ENCODE measurements at places on chromosomes 1 and 21.

DNA sequence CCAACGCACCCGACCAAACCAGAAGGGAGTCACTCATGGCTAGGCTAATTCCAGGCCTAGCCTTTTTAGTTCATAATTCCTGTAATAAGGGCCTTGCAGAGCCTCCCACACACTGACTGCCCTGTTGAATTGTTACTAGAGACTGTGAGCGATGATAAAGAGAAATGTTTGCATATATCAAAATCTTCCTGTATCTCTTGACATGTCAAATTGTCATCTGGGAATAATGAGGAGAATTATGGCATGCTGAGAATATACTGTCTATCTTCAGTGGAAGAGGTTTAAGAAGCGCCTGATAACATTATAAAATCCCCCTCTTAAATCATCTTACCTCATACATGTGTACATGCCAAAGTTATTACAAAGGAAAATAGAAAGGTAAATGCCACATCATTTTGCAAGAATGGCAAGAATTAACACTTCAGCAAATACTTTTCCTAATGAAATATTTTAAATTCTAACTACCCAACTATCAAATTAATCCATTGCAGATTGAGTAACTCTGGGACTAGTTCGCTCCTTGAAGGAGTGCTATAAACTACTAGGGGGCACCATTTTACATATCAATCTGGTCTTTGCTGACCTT is 144.1 kb downstream of the CENPF start:
- DNase-seq = no peak

DNA sequence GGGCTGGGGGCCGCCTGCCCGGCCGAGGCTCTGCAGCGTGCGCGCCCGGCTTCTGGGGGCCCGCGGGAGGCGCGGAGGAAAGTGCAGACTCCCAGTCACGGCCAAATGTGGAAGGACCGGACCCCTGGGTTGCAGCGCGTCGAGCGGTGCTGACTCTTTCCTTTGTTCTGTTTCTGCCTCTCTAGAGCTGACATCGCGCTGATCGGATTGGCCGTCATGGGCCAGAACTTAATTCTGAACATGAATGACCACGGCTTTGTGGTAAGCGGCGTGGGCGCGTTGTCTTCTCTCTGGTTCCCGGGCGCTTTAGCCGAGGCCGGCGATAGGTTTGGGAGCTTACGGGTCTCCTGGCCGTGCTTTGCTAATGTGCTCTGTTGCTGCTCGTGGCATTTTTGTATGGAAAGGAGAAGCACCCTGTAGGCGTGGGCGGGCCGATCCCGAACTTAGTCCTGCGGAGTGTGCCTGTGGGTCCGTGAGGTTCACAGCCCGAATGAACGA is 629 bp downstream of the PGD start:
- no peak for DNase-seq

- DNase-seq = no peak
Measured at GRCh38 chr1:2067393-2067792, 17.2 kb downstream of the PRKCZ start.

GRCh38 chr1:68188644-68189340 is 43.5 kb downstream of the WLS start:
- DNase-seq = no peak

- DNase-seq = no peak
Measured at GRCh38 chr1:26961826-26962225, 1.6 kb upstream of the KDF1 start.

DNA sequence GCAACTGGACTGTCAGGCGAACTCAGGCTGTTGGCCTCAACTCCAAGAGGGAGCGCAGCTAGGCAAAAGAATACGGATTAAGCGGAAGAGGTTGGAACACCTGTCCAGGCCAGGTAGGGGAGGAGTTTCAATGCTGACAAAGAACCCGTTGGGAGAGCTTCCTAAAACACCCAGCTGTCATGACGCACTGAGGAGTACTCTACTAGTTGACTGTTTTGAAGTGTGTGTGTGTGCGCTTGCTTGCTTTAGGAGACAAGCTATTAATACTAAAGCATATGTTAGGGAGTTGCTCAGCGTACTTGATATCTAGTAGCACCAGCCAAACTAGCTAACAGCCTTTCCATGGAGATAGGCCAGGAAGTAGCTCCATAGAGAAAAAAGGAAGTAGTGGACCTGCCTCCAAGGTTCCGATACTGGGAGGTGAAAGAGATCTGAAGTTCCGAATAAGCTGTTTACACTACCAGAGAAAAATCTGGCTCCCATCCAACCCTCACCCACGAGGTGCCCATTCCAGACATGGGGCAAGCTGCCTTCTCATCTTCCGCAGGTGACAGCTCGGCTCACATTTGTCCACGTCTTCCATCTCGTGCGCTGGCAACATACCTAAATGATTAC is 974 bp upstream of the FNBP1L start:
- no peak for DNase-seq

GRCh38 chr1:240854367-240854766 is 242.4 kb upstream of the GREM2 start:
- DNase-seq = no peak

DNA sequence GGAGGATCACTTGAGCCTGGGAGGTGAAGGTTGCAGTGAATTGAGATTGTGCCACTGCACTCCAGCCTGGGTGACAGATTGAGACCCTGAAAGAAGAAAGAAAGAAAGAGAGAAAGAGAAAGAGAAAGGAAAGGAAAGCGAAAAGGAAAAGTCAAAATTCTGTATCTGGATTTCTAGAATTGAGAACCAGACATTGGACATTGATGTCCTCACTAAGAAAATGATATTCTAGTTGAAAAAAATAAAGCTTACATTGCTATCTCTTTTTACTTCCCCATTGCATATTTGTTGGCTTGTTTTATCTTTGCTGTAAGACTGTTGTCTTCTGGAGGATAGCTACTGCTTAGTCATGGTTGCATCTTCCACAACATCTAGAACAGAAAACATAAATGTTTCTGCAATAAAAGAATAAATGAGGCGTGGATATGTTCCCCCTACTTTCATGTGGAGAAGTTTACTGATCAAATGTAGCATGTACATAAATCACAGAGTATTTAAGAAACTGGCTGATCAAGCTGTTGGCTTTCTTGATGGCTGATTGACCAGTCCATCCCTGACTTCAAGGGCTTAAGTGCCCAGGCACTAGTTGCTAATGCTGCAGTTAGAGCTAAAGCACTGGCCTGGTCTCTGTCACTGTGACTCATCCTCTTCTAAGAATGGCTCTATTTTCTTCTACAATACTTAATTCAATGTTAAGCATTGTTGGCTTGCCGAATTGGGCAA is 17.7 kb downstream of the CD53 start:
- DNase-seq = no peak

- no peak for DNase-seq
Measured at GRCh38 chr1:153526132-153526543, 9.7 kb downstream of the S100A6 start.

GRCh38 chr1:20124456-20125057 is 5.2 kb upstream of the PLA2G2D start:
- DNase-seq = no peak

DNA sequence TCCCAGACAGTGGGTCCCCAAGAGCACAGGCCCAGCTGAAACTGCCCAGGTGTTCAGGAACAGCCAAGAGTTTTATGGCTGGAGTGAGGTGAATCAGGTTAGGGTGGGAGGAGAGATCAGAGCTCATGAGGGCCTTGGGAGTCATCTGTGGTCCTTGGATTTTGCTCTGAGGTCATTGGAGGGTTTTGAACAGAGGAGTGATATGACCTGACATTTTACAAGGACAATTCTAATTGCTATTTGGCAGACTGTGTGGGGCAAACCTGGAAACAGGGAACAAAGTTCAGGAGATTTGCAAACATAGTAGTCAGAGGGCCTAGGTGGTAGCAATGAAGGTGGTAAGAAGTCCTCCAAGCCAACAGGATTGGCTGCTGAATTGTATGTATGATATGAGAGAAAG is 31.1 kb upstream of the LRRN2 start:
- DNase-seq = no peak

GRCh38 chr21:33670076-33670978 is 28.0 kb downstream of the ITSN1 start:
- DNase-seq = no peak

GRCh38 chr21:33767236-33767635 is 124.9 kb downstream of the ITSN1 start:
- DNase-seq = no peak

- no peak for DNase-seq
Measured at GRCh38 chr1:210801501-210801900, 332.4 kb downstream of the KCNH1 start.

DNA sequence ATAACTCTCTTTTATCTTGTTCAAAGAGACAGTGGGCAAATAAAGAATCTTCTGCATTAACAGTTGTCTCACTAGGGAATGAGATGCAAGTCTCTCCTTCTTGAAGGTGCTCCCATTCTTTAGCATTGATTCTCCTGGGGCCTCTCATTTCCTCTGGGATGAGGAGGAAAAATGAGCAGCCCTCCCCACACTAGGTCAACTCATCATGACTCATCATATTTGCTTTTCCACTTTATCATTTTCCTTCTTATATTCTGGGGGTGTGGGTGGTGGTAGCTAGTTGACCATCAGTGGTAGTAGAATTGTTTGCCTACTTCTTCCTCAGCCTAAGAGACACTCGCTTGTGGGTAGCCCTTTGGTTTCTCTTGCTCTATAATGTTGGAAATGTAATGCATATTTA is 182.0 kb upstream of the C1orf87 start:
- no peak for DNase-seq

DNA sequence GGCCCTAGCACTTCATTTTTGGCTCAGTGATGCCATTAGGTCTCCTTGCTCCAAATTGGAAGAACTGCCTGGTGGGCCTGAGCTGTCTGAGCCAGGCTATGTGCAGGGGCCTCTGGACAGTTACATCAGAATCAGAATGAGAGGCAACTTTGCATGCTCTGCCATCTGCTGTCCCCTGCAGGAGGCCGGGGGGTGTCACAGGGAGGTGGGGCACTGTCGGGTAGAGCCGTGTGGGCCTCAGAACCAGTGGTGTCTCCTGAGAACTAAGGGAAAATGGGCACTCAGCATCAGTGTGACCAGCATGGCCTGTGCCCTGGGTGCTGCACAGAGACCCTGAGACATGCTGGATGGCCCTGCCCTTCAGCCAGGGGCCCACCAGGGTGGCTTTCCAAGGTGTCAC is 47.0 kb upstream of the COL6A1 start:
- no peak for DNase-seq

- DNase-seq = no peak
Measured at GRCh38 chr1:183106746-183107145, 79.3 kb upstream of the LAMC2 start.

DNA sequence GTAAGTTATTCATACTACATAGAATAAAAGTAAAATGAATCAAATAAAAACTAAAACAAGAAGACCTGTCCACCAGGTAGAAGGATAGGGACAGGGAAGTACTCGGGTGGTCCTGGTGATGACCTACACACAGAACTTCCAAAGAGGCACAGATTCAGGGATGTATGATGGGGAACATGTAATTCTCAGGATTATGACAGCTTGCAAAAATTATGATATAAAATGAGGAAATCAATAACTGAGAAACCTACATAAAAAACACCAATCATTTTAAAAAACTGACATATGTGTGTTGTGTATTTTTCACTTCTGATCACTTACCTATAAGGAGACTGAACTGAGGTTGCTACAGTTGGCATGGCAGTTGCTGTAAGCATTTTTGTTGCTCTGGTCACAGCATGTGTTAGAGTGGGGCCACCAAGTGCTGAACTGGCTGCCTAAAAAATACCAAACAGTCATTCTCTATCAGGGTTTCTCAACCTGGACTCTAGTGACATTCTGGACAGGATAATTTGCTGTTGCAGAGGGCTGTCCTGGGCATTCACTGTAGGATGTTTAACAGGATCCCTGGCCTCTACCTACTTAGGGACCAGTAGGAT is 73.8 kb downstream of the USP24 start:
- no peak for DNase-seq

DNA sequence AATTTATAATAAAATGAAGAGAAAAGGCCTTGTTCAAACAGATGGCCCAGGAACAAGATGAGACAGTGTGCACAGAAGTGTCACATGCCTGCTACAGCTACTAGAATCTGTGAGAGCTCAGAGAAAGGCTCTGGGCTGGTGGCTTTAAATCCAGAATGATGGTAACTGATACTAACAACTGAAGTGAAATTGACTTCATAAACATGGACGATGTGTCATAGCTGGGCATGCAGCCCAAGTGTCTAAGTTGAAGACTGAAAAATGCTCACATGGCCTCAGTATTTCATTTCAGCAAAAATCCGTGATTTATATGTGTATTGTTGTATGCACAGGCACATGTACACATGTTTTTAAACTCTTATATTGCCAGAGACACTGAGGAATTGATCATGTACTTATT is 208.3 kb upstream of the RUNX1 start:
- DNase-seq = no peak

DNA sequence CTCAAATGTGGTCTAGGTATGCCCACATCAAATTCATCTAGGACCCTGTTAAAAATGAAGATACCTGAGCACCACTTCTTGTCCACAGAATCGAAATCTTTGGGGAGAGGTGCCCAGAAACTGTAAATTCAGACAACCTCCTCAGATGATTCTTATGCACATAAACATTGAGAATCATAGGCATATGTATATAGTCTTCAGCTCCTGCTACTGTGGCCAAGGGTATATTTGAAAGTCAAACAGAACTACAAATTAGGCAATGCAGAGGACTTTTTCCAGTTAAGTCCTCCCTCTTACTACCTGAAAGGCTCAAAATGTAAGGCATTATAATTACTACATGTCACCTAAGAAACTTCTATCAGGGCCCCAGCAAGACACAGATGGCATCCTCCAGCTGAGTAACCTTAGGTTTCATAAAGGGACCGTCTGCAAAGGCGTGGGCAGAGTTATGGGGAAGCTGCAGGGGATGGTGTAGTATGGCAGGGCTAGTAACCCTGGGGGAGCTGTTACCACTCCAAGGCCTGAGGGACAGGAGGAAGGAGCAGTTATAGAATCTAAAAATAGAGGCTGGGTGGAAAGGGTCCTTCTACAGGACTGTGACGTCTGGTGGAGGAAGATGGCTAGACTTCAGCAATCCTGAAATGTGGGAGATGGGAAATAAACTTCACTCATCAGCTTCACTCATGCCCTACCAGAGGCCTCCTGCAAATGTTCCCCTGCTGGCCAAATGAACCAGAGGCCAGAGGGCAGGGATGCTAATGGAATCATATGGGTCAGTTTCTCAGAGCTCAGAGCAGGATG is 46.3 kb downstream of the DAB1 start:
- DNase-seq = no peak

- DNase-seq = no peak
Measured at GRCh38 chr1:112850034-112850757, 105.8 kb downstream of the SLC16A1 start.

DNA sequence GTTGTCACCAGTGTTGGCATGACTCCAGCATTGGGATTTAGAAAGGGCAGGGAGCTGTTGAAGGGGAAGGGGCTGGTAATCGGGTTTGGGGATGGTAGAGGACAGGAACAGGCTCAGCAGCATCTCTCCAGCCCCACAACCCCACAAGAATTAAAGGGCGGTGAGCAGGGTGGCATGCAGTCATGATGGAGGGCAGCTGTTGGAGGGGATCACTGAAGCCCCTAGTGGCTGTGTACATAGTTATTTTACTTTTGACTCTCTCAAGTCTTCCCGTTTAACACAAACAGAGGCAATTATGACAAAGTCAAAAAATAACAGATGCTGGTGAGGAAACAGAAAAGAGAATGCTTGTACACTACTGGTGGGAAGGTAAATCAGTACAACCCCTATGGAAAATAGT is 213.8 kb downstream of the URB2 start:
- no peak for DNase-seq

- no peak for DNase-seq
Measured at GRCh38 chr1:58762806-58763205, 21.0 kb downstream of the JUN start.

GRCh38 chr21:43767498-43767983 is 8.6 kb downstream of the CSTB start:
- DNase-seq = no peak

All from activated T-helper 1 cell treated with anti-CD3 and anti-CD28 coated beads, Interleukin-2, amount 50 U/mL, for 16 hours (primary cell).